NCI-H1048 (cell line): ENCODE measurements at places on chromosomes 12 and 14.

GRCh38 chr12:39920647-39921046, 185.2 kb downstream of the SLC2A13 start:
- DNase-seq: no peak

DNA sequence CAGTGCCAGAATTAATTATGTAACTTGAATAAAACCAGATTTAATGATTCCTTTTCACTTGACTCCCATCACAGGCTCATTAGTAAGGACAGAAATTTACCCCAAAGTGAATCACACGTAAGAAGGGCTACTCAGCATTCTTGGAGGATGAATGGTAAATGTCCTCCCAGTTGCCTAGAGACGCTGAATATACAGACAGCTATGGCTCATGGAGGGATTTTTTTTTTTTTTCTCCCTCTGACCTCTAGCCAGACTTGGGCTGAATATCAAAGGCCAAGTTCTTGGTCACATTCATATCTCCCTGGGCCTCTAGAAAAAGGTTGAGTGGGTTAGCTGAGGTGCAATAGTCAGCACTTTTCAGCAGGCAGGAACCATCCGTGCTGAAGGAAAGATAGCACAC, 77.5 kb downstream of the PHLDA1 start:
- no peak for DNase-seq

- no peak for DNase-seq
Measured at GRCh38 chr12:28017126-28017872, 44.8 kb upstream of the PTHLH start.

GRCh38 chr12:52521568-52522266, 1.5 kb upstream of the KRT5 start:
- DNase-seq: no peak

DNA sequence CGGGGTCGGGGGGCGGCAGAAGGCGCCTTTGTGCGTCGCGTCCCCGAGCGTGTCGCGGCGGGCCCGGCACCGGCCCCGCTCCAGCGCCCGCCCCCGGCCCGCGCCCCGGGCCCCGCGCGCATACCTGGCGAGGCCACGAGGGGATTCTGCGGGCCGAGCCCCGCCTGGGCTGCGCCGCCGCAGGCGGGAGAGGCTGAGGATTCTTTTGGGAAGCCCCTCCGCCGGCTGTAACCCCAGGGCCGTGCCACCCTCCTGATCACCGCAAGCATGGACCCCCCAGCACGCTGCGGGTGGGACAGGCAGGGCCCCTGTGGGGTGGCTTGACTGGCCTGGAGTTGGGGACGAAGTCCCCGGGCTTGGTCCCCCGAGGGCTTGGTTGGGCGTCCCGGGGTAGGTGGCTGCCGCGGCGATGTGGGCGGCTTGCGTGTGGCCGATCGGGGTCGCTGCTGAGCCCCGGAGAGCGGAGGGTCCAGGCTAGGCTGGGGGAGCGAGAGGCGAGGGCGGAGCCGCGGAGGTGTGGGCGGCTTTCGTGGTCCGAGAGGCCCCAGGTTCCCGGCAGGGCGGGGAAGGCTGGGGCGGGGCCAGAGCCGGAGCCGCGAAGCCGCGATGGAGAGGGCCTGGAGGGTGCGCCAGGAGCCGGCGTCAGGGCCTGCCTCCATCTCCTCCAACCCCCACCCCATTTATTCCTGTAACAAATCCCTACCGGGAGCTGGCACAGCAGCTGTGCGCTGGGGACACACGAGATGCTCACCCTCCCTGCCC, 28.4 kb upstream of the GPR132 start:
- DNase-seq: peak; percentile 30

- no peak for DNase-seq
Measured at GRCh38 chr12:70664465-70664881, 27.2 kb upstream of the PTPRB start.

DNA sequence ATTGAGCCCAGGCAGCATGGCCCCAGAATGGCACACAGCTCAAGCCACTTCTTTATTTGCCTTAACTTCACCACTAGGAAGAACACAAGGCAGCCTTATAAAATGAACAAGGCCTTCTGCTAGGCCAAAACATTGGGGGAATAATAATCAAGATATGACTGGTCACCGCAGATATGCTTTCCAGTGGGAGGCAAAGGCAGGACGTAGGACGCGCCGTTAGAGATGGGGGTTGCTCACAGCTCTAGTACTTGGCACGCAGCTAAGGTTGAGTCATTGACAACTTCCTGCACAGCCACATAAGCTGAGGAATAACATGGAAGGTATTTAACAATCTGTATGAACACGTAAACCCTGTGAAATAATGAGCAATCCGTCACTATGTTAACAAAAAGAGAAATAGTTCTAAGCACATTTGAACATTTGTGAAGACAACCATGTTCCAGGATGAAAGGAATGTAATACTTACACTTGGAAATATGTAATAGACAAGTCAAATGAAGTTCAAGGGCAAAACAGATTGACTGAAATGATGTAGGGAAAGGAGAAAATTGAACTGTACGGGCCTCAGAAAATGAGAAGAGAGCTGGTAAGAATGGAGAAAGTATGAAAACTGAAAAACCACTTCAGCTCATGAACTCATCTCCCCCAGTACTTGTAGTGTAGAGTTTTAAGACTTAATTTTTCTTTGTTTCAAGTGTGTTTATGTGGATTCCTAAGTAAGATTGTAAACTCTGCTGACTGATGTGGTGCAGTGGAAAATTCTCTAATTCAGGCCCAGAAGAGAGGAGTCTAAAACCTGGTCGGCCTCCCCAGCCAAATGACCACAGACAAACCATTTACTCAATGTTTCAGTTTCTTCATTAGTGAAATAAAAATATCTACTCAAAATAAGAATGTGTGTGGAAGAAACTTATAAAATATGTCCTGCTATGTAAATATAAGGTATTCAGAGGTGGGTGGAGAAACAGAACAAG, 59.3 kb upstream of the CCDC91 start:
- DNase-seq: no peak

GRCh38 chr12:39332661-39333175, 110.2 kb downstream of the KIF21A start:
- no peak for DNase-seq

DNA sequence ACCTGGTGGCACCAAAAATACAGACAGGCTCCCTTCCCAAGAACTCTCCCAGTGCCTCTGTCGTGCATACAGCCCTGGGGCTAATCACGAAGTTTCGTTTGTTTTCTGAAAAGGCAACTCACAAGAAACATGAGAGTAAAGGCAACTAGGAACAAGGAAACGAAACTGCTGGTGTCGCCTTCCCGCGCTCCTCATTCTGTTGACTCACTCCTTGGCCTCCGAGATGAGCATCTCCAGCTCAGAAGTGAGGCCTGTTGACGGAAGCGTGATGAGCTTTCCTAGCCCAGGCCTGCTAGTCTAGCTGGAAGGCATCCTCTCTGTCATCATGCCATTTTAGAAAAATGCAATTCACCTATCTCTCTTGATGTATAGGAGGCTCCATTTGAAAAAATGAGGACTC, 50.5 kb downstream of the TTC9 start:
- DNase-seq: no peak

- DNase-seq: no peak
Measured at GRCh38 chr12:14307004-14307403, 58.5 kb upstream of the ATF7IP start.

GRCh38 chr12:54415221-54415929, 3.7 kb downstream of the ITGA5 start:
- no peak for DNase-seq

DNA sequence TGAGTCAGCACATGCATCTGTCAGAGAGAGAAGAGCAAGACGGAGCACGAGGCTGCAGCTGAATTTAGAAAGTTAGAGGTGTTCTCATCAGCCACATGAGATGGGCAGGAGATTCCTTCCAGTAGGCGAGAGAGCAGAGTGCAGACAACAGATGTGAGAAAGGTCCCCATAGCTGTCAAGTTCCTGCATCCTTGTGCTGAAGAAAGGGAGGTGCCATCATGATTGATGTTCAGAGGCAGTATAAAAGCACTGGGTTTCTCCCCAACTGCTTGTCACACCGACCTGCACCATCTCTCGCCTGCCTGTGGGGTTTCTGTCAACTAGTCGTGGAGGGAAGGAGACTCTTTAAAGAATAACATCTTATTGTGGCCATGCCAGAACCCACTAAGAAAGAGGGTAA, at the start of gene MYBPC1:
MYBPC1 (plus strand) TSS at position 272 of the 400 bp plus-strand sequence; CDS start at position 372, 100 bp downstream.
- DNase-seq: no peak

GRCh38 chr12:50088577-50089335, 3.6 kb downstream of the SMARCD1 start:
- DNase-seq: peak; percentile 37
